ENCODE measurements at places on chromosomes 3 and 15. TPM values are rescaled to one million over a fixed set of nuclear protein-coding genes. Genes with fewer than 3 reads are reported as not detected.

COL6A5 gene
- total RNA-seq, result not detected

LMOD3 gene
- total RNA-seq, result not detected

SNTN gene
- not detected for total RNA-seq

RARRES1 gene
- not detected for total RNA-seq

GOLGA8J gene
- total RNA-seq, result not detected

GRCh38 chr3:142914286-142914811, 25.5 kb upstream of the PCOLCE2 start:
- no peak for DNase-seq

DNA sequence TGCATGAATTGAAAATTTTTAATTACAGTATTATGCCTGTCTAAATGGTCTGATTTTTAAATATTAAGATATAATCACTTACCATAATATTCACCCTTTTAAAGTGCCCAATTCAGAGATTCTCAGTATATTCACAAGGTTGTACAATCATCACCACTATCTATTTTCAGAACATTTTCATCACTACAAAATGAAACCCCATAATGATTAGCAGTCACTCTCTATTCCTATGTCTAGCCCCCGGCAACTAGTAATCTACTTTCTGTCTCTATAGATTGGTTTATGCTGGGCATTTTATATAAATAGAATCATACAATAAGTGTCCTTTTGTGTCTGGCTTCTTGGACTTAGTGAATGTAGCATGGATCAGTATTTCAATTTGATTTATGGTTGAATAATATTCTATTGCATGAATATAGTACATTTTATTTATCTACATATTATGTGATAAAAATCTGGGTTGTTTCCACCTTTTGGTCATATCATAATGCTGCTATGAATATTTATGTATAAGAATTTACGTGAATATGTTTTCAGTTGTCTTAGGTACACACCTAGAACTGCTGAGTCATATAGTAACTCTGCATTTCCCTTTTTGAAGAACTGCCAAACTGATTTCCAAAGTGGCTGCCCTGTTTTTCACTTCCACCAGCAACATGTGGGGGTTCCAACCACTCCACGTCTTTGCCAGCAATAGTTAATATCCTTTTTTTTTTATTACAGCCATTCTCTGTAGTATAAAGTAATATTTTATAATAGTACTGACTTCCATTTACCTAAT, 485.7 kb upstream of the ZNF385D start:
- no peak for DNase-seq

DNA sequence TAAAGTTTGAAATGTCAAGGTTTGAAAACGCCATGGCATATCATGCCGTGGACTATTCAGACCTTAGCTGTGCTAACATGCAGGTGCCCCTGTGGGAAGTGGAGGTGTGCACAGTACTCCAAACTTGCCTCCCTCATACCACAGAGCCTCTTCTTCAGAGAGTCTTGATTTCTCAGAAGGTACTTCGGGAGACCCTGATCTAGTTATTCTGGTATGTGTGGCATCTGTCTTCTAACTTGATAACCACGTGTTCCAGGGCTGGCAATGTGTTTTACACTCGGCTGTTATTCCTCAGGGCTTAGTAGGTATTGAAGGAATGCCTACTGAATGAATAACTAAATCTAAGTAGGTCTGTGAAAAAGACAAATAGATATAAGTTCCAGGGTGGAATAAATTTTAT, 309.9 kb downstream of the CLSTN2 start:
- no peak for DNase-seq

DNA sequence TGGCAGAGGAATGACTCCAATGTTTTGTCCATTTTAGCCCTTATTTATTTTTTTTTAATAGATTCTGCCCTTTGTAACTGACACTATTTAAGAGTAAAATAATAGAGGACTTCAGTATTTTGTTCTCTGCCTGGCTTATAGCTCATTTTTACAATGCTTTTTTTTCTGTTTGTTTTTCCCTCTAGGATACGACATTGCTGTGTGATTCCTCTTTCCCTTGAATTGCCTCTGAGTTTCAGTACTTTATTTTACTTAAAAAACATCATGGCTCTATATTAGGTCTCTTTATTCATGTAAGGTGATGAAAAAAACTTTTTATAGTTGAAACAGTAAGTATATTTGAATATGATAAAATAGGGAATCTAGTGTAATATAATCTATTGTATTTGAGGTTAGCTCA, 179.1 kb downstream of the PTPRG start:
- DNase-seq, result no peak

- DNase-seq, result peak; percentile 41
These were observed 15.4 kb upstream of the CSPG4 start for GRCh38 chr15:75727851-75728715.

DNA sequence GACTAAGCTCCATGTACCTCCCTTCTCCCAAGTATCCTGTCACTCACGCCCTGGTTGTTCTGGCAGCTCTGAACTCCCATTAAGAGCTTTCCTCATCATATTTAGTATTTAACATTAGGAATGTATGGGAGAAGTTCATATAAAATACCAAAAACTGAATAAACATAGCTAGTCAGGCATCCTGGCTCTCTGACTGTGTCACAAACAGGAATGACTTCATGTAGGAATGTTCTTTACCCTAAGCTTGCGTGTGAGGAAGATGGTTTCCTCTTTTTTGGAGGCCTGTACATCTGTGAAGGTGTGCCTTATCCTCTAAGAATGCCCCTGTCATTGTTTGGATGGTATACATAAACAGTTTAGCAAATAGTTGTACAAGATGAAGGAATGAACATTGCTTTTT, 38.6 kb downstream of the SEMA6D start:
- no peak for DNase-seq

- DNase-seq, result no peak
These were observed 11.6 kb upstream of the SPSB4 start for GRCh38 chr3:141039589-141039988.

- no peak for DNase-seq
These were observed 106.0 kb upstream of the MRPL3 start for GRCh38 chr3:131608741-131609140.

All from H4 (cell line).